ENCODE measurements at places on chromosomes 12 and 14. TPM values are rescaled to one million over a fixed set of nuclear protein-coding genes. Genes with fewer than 3 reads are reported as not detected.

DNA sequence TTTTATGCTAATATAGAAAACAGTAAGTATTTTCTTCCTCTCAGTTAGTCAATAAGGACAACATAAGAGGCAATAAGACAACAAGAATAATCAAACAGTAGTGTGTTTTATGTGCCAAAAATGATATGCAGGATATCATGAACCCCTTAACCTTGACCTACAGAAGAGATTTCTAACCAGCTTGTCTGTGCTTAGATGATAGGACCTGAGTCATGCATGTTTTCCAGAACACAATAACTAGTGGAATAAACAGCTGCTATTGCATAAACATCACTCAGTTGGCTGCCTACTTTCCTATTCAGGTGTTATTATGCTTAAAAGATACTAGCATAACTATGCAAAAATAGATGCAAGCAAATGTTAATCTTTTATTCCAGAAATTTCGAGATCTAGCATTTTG lies 282.5 kb downstream of the PRKD1 start:
- no peak for DNase-seq

- DNase-seq = no peak
These were observed 212.2 kb downstream of the DUSP6 start for GRCh38 chr12:89140141-89140540.

- DNase-seq = peak; percentile 78
These were observed 237.3 kb downstream of the BCL11B start for GRCh38 chr14:99034711-99035171.

Gene KRT73
- not detected for total RNA-seq

DNA sequence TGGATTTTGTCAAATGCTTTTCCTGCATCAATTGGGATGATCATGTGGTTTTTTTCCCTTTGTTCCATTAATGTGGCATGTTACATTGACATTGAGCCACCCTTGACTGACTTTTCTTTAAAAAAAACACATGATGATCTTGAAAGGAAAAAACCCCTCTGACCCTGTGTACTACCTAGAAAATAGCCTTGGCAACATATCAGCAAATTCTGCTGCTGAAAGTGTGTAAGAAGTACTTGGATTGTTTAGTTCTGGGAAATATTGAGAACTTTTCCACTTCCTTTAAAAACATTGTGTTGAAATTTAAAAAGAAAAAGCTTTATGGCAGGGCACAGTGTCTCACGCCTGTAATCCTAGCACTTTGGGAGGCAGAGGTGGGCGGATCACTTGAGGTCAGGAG lies 20.7 kb downstream of the ACACB start:
- DNase-seq = no peak

DNA sequence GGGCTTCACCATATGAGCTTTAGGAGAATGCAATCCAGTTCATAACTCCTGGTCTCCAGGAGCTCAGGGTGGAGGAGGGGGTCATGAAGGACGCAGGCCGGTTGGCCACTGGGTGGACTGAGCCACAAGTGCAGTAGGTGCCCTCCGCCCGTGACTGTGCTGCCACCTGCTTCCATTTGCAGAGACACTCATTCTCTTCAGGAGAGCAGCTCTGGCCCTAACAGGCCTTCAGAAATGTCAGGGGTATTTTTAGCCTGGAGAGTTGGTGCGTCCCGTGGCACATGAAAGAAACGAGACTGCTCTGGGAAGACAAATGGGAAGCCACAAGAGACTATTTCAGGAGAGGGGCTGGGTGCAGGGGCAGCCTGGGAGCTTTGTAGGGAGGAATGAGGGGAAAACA lies 74.6 kb upstream of the MYL2 start:
- no peak for DNase-seq

Gene AQP6
- total RNA-seq = not detected

DNA sequence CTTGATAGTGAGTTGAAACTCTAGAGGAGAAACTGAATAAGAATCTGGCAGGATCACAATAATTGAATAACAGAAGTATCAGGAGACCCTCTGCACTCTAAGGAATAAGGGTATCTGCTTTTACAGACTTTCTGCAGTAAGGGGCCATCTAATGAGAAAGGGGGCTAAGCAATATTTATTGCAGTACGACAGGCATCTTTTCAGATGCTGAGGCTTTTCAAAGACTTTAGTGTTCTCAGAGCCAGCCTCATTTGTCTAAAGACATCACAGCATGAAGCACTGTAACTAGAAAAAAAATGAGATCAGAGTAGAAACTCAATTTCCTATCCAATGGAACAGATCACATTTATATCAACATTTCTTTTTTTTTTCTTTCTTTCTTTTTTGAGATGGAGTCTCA lies 22.2 kb downstream of the PPTC7 start:
- DNase-seq = no peak

- DNase-seq = no peak
These were observed 138.5 kb downstream of the NDUFA12 start for GRCh38 chr12:94864987-94865386.

DNA sequence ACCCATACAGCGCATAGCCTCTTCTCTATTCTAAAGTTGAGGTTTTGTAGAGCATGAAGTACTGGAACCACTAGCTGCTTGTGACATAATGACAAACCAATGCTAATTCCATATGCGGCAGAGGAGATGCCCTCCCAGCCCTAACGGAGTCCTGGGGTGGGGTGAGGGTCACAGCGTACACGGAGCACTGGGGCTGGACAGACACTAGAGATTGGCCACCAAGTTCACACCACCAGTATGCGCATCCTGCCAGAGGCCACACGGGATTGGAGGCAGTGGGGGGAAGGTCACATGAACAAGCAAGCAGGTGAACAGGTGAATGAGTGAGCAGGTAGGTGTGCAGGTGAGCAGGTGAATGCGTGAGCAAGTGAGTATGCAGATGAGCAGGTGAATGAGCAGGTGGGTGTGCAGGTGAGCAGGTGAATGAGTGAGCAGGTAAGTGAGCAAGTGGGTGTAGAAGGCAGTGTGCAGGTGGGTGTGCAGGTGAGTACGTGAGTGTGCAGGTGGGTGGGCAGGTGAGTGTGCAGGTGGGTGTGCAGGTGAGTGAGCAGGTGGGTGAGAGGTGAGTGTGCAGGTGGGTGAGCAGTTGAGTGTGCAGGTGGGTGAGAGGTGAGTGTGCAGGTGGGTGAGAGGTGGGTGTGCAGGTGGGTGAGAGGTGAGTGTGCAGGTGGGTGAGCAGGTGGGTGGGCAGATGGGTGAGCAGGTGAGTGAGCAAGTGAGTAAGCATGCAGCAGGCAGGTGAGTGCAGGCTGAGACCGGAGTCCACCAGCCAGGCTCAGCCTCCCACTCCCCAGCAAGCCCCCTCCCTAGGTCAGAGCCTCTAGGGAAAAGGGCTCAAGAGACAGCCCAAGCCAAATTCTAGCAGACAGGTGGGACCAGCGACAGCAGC lies 52.7 kb downstream of the CCDC85C start:
- DNase-seq = no peak

- DNase-seq = no peak
These were observed 40.0 kb downstream of the MYBPC1 start for GRCh38 chr12:101634724-101635123.

Gene CLEC1B
- not detected for total RNA-seq

GRCh38 chr12:1661553-1662335 lies 29.1 kb upstream of the ADIPOR2 start:
- DNase-seq = peak; percentile 88

Gene LRTM2
- 0.42 TPM for total RNA-seq

- DNase-seq = no peak
These were observed 50.1 kb downstream of the SLC25A21 start for GRCh38 chr14:37122288-37122687.

GRCh38 chr12:1593174-1594005 lies 991 bp downstream of the FBXL14 start:
- DNase-seq = peak; percentile 75

Gene MYF5
- not detected for total RNA-seq

GRCh38 chr14:75662966-75663365 lies 1.9 kb downstream of the TTLL5 start:
- DNase-seq = no peak

DNA sequence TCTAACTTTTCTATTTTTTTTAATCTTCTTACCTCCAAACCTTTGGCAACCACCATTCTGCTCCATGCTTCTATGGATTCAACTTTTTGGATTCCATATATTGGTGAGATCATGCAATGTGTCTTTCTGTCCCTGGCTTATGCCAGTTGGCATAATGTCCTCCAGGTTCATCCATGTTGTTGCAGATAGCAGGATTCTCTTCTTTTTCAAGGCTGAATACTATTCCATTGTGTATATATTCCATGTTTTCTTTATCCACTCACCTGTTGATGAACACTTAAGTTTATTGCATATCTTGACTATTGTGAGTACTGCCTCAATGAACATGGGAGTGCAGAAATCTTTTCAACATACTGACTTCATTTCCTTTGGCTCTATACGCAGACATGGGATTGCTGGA lies 21.2 kb upstream of the SLC38A4 start:
- DNase-seq = no peak

DNA sequence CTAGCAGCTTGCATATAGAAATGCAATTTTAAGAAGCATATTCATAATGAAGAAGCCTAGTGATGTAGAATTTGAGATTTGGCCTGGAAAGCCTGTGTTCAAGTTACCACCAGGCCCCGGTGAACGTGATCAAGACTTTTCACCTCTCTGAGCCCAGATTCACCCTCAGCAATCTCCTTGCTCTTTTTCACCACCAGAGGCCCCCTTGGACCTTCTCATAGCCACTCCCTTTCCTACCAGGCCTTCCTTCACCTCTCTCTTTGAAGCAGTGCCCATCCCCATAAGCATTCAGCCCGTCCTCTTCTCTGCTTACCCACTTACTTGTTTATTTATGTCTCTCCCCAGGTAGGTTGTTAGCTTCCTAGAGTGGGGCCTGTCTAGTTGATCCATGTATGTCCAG lies 1280.9 kb downstream of the AACS start:
- peak; percentile 20 for DNase-seq

Gene KRT6C
- total RNA-seq = not detected

DNA sequence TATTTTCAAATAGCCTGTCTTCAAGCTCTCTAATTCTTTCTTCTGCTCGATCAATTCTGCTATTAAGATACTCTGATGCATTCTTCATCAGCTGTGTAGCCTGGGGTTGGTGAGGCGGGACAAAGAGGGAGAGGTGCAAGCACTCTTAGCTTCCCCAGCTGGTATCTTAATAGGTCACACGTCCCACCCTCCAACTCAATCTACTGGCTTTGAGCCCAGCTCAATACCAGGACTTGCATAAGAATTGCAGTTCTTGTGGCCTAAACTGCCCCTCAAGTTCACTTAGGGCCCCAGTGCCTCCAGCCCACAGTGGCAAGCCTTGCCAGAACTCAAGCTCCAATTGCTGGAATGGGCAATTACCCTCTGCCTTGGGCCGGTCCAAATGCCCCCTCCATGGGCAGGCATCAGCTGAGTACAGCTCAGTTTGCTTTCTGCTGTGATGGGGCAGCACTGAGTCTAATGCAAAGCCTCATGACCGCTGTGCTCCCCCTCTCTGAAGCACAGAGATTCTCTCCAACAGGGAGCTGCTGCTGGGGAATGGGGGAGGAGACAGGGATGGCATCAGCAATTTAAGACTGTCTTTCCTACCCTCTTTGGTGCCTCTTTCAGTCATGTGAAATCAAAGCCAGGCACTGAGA lies 5.6 kb upstream of the SPATA7 start:
- DNase-seq = no peak

DNA sequence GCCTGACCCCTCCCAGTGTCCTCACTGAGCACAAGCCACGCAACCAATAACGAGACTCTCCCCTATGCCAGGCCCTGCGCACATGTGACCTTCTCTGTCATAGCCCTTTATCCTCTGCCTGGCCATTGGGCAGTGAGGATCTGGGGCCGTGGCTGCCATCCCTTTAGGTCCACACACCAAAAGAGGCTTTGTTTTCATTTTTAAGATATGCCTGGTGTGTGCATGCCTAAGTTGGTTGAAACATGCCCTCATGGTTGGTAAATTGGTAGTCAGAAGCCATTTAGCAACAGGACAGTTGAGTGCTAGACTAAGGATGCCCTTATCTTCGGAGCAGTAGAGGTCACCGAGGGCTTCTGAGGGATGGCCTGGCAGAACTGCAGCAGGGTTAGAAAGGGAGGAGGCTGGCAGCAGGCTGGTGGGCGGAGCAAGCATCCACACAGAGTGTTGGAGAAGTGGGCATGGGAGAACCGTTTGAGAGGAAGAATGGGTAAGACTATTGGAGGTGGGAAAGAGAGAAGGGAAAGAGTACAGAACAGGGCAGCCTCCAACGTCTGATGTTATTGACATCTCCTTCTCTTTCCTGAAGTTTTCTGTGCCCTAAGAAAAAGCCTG lies 75.1 kb downstream of the SLC24A4 start:
- DNase-seq = no peak

- peak; percentile 43 for DNase-seq
These were observed 19.0 kb upstream of the TCL1B start for GRCh38 chr14:95667249-95667693.

Data from H7 (cell line).